ENCODE measurements at places on chromosomes 13 and 19.

GRCh38 chr19:50419022-50419579 lies 363 bp downstream of the SPIB start:
- no peak for DNase-seq

DNA sequence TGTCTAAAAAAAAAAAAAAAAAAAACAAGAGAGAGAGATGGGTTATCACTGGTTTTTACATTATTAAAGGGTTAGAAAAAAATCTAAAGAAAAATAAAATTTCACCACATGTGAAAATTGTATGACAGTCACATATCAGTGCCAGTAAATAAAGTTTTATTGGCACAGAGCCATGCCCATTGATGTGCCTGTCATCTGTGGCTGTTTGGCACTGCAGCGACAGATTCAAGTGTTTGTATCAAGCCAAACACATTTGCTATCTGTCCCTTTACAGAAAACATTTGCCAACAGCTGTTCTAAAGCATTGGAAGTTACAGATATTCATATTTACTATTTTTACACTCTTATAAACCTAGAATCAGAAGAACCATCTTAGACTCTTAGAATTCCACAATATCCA lies 16.3 kb downstream of the FCHO1 start:
- no peak for DNase-seq

DNA sequence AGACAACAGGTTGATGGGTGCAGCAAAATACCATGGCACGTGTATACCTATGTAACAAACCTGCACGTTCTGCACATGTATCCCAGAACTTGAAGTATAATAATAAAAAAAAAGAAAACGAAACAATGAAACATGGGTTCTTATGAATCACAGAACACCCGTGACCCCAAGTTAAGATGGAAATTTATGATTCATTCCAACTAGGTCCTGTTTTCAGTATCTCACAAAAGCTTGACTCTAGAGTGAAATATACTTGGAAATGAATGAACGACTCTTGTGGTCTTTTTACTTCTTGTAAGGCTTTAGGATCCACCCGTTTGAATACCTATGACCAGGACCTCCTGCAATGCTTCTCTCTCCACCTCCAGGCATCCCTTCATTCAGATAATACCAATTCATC lies 3.5 kb upstream of the LILRB4 start:
- DNase-seq: no peak

DNA sequence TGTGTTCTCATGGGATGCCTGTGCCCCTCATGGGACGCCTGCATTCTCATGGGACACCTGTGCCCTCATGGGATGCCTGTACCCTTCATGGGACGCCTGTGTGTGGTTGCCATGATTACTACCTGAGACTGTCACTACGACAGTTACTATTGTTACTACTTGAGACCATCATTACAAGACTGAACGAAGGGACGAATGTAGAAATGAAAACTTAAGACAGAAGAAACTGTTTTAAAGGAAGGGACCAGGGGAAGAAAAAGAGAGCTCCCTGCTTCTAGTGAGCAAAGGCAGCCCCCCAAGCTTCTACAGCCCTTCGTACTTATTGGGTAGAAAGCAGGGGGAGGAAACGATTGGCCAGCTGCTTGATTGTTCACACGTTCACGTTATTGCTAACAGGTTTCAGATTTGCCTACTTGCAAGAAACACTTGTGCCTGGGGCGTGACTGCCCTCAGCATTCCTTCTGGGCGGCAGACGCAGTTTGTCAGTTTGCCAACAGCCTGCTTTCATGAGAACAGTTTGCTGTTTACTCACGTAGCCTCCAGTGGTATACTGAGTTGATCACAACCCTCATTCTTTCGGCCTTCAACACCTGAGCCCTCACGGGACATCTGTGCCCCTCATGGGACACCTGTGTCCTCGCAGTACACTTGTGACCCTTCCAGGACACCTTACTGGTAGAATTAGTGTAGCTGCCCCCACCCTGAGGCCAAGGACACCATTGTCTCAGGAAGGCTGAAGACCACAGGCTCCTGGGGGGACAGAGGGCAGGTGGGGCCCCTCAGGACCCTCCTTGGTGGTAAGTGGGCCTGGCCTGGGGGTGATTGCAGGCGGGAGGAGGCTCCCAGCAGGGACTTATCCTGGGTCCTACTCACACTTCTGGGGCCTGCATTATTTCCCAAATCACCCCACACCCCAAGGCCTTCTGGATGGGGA lies 2.5 kb upstream of the S1PR4 start:
- DNase-seq: no peak

DNA sequence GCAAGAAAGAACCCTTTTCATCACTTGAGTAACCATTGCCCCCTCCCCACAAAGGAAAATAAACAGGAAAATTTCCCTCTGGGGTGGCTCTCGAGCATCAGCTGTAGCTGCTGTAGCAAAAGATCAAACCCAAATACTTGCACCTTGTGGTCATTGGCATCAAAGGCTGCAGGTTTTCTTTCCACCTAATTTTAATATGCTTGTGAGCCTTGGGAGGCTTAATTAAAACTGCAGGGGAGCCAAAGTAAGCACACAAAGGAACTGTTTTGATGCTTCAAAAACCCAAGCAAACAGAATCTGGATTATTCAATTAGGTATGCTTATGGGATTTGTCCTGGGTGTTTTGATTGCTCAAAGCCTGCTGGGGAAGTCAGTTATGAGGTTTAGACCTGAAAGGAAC lies 119.5 kb downstream of the SHISA2 start:
- no peak for DNase-seq
